ENCODE measurements at places on chromosomes 3 and 15. TPM values are rescaled to one million over a fixed set of nuclear protein-coding genes. Genes with fewer than 3 reads are reported as not detected.

- DNase-seq, result no peak
Measured at GRCh38 chr3:132279030-132279429, 38.2 kb upstream of the ACP3 start.

- no peak for DNase-seq
Measured at GRCh38 chr15:101411085-101411484, 78.4 kb downstream of the PCSK6 start.

- DNase-seq, result peak; percentile 68
Measured at GRCh38 chr15:74300057-74300795, 64.1 kb downstream of the CCDC33 start.

GRCh38 chr3:44353355-44353924 lies 14.9 kb downstream of the TCAIM start:
- no peak for DNase-seq

The FBXW12 gene
- 0.21 TPM for polyA plus RNA-seq

The HYKK gene
- polyA plus RNA-seq, result 4.0 TPM

Data from GM23338 (cell line).